CD4-positive, alpha-beta T cell treated with Interleukin-15 for 1 hour (primary cell): ENCODE measurements at places on chromosomes 16 and 17.

- DNase-seq, result peak; percentile 65
Measured at GRCh38 chr16:85420501-85421337, 192.4 kb upstream of the GSE1 start.

GRCh38 chr16:19636436-19637267 is 81.1 kb downstream of the VPS35L start:
- DNase-seq, result no peak

GRCh38 chr16:19118938-19119431 is 5.2 kb downstream of the ITPRIPL2 start:
- DNase-seq, result peak; percentile 39

DNA sequence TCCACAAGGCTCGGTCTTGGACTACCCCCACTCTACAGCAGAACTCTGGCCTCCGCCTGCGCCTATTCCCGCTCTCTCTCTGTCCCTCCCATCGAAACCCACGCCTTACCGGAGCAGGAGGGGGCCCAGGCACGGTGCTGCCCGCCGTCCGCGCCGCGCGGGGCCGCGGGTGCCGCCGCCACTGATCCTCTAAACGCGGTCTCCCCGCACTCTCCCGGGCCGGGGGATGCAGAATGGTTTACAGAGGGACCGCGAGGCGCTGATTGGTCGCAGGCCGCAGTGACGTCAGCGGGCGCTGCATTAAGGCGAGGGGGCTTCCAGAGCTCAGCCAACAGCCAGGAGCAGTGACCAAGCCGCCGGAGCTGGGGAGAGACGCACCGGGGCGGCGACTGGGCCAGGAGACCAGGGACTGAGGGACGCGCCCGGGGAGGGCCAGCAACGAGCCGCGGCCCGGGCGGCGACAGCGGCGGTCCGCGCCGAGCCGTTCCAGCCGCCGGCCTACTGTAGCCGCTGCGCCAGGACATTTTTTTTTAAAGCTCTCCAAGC is 747 bp upstream of the LHX1 start:
- DNase-seq, result no peak

GRCh38 chr16:72876221-72876620 is 171.7 kb downstream of the ZFHX3 start:
- peak; percentile 58 for DNase-seq

GRCh38 chr16:12796498-12796897 is 7.2 kb downstream of the CPPED1 start:
- DNase-seq, result no peak

GRCh38 chr16:71542377-71542776 is 16.2 kb downstream of the CHST4 start:
- DNase-seq, result peak; percentile 40

DNA sequence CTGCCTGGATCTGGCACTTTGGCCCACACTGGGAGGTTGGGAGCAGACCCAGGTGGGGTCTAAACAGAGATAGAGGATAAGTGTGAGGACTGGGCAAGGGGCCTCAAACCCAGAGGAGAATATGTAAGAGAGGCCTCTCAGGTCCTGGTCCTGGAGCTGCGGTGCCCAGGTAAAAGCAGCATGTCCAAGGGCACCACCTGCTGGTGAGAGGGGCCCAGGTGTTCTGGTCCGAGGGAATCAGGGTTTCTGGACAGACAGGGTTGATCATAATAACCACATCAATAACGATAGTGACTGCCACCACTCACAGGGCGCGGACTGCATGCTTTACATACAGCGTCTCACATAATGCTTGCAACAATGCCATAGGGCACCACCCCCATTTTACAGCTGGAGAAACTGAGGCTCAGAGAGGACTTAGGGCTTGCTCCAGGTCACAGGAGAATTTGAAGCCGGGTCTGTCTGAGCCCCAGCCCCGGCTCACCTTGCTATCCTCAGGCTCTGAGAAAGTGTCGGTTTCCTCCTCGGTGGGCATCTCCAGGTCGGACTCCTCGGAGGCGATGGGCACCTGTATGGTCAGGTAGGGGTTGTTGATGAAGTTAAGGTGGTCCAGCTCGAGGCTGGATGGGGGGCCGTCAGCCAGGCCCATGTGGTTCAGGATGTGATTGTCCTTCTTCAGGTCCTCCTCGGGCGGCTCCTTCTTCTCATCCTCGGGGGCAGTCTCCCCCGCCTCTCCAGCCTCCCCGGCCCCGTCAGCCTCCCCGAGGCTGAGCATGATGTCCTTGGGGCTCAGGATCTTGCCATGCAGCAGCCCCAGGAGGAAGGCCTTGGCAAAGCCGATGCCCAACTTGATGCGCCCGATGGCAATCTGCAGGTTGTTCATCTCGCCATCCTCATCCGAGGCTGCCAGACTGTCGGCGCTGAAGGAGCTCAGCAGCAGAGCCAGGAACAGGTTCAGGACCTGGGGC is 19.1 kb upstream of the CD79B start:
- DNase-seq, result peak; percentile 56

DNA sequence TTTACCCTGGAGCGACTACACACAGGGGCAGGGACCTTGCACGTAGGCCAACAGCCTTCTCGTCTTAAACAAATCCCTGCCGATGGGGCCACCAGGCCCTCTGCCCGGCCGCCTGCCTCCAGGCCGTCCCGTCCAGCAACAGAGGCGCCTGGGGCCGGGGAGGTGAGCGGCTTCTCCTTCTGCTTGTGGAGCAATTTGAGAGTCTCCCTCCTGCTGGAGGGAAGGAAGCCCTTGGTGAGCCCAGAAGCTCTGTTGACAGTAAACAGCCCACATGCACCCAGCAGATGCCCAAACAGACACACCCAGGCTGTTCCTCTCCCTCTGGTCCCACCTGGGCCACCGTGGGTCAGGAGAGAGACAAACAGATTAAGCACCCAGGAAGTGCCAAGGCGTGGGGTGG is 8.1 kb downstream of the SLC43A2 start:
- no peak for DNase-seq

DNA sequence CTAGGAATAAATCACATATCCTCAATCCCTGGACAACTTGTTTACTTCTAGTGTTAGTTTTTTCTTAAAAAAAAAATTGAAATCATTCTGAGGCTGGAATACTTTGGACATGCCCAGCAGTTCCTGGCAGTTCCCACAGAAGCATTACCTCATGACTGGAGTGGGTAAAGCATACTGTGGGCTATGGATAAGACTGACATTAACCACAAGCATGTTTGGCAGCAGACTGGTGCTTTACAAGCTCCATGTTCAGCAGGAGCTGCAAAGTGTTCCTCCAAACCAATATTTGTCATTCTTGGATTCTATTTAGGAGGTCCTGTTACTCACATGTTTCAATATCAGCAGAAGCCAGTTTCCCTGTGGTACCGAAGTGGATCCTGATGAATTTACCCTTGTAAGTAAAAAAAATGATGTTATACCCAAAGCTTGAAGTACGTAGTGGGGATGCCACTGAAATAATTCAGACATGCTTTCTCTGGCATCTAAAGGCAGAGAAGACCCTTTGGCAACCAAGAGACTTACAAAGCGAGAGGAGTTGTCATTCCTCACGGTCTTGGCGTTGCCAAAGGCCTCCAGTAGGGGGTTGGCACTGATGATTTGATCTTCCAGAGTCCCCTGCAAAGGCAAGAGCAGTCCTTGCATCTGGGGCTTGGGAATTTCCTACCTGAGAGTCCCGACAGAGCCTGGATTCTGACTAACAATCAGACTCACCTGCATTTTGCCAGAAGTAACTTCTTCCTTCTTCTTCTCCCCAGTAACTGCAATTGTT is 4.9 kb downstream of the MYH1 start:
- no peak for DNase-seq

- no peak for DNase-seq
Measured at GRCh38 chr16:4692460-4693295, 684 bp upstream of the NUDT16L1 start.

DNA sequence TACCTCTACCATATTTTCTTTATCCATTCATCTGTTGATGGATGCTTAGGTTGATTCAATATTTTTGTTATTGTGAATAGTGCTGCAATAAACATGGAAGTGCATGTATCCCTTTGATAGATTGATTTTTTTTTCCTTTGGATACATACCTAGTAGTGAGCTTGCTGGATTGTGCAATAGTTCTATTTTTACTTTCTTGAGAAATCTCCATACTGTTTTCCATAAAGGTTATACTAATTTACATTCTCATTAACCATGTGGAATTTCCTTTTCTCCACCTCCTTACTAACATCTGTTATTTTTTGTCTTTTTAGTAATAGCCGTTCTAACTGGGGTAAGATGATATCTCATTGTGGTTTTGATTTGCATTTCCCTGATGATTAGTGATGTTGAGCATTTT is 124.6 kb upstream of the TOX3 start:
- DNase-seq, result no peak

- no peak for DNase-seq
Measured at GRCh38 chr16:58177353-58177710, 20.6 kb downstream of the CSNK2A2 start.

GRCh38 chr16:47995354-47995753 is 160.4 kb downstream of the ABCC12 start:
- DNase-seq, result no peak

- no peak for DNase-seq
Measured at GRCh38 chr17:31378638-31379037, 12.8 kb upstream of the RAB11FIP4 start.

- DNase-seq, result no peak
Measured at GRCh38 chr16:85171759-85172454, 59.6 kb upstream of the CIBAR2 start.

- DNase-seq, result no peak
Measured at GRCh38 chr17:21089933-21090901, 36.5 kb upstream of the DHRS7B start.

DNA sequence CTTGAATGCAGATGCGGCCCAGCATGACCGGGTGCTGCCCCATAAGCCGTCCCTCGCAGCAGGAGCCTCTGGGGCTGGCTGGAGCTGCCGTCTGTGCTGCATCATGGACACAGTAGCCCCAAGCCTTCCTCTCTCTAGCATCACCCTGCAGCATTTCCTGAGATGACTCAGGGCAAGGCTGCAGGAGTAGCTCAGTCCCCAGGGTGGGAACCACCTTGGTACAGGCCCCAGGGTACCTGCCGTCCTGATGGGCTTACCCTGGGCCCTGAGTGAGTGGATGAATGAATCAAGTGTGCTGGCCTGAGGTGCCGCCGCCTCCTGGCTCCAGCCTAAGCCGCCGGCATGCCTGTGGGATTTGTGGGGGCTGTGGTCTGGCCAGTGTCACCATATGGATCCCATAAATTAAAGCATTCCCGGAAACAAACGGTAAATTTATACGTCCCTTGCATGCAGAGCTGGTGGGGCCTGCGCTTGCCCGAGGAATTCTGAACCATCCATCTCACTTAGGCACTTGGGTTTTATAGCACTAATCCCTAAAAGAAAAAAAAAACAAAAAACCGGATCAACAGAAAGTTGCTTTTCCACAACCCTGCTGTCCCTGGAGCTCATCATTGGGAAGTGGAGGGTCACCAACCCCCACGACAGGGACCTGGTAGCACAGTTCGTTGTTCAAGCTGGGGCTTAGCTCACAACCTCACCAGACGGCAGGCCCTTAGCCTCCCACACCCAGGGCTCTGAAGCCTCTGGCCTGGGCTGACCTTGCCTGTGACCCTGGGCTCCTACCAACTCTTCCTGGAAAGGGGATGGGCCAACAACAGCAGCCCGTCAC is 242.6 kb upstream of the CIBAR2 start:
- no peak for DNase-seq

GRCh38 chr17:66834919-66835454 is at the start of gene CACNG5:
CACNG5 (plus strand) TSS chr17:66835117; CDS start chr17:66877333, 42,216 bp downstream.
- DNase-seq, result no peak

GRCh38 chr17:16314189-16314588 is 39.1 kb downstream of the CENPV start:
- no peak for DNase-seq

DNA sequence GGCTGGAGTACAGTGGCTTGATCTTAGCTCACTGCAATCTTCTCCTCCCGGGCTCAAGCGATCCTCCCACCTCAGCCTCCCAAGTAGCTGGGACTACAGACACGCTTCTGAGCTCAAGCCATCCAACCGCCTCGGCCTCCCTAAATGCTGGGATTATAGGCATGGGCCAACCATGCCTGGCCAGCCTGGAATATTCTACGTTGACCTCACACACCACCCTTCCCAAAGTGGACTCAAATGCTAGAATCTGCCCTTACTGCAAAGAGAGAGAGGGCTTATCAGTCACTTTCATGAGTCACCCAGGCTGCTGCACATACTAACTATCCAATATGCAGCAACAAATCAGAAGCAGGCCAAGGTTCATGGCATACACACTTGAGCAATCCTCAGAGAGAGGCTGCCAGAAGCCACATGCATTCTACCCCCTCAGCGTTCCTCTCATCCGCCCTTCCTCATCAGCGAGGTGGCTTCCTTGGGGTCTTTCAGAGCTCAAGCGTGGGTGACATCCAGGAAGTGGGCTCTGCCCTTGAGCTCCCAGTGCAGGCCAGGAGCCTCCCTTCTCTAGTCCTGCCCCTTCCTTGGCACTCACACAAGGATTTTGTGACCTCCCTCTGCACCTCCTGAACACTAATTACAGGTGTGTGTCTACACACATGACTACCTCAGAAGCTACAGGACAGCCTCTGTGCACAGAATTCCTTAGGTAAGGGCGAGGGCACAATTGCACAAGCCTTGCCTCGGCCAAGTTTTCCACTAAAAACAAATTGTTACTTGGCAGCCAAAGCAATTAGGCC is 24.8 kb upstream of the SIAH1 start:
- no peak for DNase-seq

DNA sequence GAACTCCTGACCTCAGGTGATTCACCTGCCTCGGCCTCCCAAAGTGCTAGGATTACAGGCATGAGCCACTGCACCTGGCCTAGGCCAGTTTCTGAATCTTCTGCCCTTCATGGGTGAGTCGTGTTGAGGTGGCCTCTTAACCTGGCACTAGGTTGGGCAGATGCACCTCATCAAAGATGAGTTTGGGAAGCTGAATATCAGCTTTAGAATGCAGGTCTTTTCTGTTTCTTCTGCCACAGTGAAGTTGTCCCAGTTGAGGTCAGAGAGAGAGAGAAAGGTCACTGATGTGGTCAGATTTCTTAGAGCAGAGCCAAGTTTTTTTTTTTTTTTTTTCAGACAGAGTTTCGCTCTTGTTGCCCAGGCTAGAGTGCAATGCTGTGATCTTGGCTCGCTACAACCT is 111.3 kb upstream of the WSCD1 start:
- DNase-seq, result no peak

- no peak for DNase-seq
Measured at GRCh38 chr17:1170739-1171138, 9.0 kb downstream of the ABR start.

- DNase-seq, result peak; percentile 25
Measured at GRCh38 chr17:561116-561515, 153.5 kb downstream of the VPS53 start.
